GM04503 (cell line): ENCODE measurements at places on chromosomes 5 and 9.

- DNase-seq = peak; percentile 66
These were observed 7.5 kb downstream of the PFDN1 start for GRCh38 chr5:140295414-140295813.

GRCh38 chr5:149378241-149378820 is 761 bp downstream of the IL17B start:
- DNase-seq = no peak

DNA sequence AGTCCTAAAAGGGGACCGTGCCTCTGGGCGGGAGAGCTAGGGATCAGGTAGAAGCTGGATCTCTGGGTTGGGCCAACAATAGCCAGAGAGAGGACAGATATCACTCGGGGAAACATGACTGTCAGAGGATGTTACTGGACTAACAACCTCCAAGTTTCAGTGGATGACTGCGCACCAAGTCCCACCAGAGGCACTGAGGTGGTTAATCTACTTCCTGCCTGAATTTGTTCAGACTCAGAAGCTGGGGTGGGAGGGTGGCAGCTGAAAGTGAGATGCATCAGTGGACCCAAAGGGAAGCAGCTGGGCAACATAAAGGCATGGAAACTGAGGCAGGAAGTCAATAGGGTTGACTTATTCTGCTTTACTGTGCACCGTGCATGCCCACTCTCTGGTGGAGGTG is 130.1 kb upstream of the SLC44A1 start:
- DNase-seq = no peak

GRCh38 chr9:13378154-13378553 is 98.7 kb upstream of the MPDZ start:
- no peak for DNase-seq

DNA sequence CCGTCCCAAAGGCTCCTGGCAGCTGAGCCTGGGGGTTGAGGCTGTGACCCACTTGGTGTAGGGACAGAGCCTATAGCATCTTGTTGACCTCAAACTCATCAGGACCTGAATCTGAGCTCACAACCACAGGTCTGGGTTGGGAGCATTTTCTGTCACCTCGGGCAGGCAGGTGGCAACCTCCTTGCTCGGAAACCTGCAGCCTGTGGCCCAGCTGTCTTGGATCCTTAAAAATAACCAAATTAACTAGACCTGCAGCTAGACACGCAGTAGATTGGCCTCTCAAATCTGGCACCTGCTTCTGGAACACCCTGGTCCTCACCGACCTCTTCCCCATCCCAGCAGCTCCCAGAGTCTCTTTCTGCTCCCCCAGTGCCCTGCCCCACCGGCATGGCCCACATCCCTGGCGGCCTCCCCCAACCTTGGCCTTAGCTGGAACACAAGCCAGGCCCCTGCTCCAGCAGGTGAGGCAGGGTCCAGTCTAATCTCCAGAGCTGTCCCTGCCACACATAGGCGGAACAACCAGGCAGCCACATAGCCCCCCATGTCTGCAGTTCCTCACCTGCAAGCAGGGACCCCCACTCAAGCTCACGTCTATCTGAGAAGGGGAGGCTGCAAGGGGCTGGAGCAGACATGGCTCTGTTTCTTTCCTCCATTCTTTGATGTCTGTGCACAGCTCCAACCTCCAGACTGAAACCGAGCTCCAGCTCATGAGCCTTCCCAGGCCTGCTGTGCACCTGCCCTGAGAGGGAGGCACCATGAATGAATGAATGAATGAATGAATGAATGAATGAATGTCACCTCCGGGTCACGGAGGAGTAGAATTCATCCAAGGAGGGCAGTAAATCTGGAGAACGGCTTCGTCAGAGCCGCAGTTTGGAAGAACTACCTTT is 28.3 kb downstream of the PAEP start:
- DNase-seq = no peak

GRCh38 chr5:159773062-159773924 is 143.0 kb upstream of the ADRA1B start:
- peak; percentile 33 for DNase-seq

GRCh38 chr5:141558150-141558549 is 60.6 kb downstream of the DIAPH1 start:
- no peak for DNase-seq

DNA sequence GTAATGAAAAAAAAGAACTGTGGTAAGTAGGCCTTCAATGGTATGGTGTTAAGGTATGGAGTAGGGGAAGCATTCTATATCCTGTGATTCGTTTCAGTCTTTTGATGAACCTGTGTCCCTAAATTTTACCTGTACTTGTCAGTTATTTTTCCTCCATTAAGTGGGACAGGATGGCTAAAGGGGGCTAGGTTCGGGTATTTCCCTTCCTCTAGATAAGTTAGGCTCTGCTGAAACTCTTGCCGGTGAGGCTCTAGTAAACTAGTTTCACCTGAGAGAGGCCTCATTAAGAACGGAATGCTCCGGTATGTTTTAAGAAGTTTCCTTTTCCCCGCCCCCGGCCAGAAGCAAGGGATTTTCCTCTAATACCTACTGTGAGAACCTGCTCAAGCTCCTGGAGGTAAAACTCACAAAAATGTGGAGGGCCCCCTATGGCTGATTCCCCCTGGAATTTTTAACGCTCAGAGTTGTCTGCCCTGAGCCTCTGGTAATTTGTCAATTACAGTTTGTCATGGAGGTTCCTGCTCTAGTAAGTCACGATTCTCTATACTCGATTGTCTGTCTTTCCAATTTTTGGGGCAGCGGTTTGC is 87.7 kb downstream of the MACIR start:
- DNase-seq = no peak

DNA sequence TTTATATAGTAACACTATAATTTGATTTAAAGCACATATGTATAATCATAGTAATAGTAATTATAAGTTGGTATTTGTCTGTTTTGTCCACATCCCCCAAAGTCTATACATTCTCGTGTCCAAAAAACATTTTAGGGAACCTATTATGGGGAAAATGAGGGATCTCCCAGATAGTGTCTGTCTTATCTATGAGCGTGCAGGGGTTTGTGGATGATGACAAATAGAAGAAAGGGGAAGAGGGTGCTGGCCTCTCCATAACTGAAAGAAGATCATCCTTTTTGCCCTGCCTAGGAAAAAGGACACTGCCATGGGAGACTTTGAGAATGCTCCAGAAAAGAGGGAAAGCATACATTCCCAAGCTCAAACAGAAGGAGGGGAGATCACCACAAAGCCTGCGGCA is 45.3 kb downstream of the C5orf22 start:
- DNase-seq = no peak
